ENCODE measurements at places on chromosomes 16 and 17.

DNA sequence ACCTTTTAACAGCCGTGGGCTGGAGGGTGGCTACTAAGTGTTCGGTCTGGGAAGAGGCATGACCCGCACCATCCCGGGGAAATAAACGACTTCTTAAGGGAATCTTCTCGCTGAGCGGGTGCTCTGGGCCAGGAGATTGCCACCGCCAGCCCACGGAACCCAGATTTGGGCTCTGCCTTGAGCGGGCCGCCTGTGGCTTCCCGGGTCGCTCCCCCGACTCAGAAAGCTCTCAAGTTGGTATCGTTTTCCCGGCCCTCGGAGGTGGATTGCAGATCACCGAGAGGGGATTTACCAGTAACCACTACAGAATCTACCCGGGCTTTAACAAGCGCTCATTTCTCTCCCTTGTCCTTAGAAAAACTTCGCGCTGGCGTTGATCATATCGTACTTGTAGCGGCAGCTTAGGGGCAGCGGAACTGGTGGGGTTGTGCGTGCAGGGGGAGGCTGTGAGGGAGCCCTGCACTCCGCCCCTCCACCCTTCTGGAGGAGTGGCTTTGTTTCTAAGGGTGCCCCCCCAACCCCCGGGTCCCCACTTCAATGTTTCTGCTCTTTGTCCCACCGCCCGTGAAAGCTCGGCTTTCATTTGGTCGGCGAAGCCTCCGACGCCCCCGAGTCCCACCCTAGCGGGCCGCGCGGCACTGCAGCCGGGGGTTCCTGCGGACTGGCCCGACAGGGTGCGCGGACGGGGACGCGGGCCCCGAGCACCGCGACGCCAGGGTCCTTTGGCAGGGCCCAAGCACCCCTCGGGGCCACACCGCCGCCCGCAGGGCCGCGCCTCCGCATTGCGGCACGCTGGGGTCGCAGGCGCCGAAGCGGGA lies 3.6 kb upstream of the CBX4 start:
- no peak for DNase-seq

DNA sequence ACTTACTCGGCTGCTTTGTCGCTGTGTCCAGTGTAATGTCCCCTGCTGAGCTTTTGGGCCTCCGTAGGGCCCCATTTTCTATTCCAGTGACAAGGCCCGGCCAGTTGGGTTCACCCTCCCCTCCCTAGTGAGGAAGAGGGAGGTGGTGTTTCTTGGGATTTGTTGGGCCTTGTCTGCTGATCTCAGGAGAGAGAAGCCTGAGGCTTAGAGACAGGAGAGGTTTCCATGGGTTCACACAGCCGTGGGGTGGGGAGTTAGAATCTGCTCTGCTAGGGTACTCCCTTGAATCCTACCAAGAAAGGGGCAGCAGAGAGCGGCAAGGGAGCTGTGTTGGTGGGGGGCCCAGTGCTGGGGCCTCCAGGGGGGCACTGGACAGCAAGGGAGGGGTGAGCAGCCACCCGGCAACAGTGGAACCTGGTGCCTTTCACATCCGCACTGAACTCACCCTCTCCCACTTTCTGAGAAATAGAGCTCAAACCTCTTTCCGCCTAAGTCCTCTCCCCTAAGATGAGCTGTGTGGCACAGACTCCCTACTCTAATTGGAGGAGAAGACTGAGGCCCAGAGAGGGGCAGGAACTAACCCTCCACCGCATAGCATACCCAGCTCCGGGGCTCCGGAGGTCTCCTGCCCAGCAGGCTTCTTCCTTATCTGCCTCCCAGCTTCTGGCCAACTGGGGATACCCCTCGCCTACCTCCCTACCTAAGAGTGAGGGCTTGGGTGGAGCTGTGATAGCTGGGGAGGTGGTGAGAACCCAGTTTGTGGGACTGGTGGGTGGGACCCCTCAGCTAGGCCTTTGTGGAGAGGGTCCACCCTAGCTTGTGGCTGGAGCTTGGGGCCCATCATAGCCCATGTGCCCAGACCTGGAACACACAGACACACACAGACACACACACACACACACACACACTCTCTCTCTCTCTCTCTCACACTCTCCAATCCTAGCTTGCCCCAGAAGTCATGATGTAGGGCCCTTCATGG lies 6.8 kb downstream of the TBKBP1 start:
- DNase-seq: no peak

- no peak for DNase-seq
Measured at GRCh38 chr17:63390090-63390489, 56.0 kb downstream of the CYB561 start.

GRCh38 chr17:4233668-4234258 lies 30.0 kb downstream of the ANKFY1 start:
- DNase-seq: no peak

DNA sequence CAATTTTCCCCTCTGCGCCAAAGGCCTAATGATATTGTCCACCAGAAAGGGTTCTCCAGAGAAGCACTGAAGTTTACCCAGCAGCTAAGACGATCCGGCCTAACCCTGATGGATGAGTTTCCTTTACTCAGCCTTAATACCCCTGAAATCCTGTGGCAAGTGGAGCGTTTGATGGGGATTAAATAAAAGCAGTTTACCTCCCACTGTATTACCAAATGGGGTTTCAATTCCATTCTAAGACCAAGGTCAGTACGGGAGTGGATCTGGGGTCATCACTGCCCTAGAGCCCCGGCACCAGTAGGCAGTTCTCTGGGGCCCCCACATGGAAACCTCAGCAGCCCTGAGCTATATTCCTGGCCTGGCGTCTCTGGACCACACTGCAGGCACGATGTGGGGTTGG lies 97.1 kb upstream of the NOL11 start:
- DNase-seq: no peak

- peak; percentile 80 for DNase-seq
Measured at GRCh38 chr17:79845601-79845949, 6.3 kb upstream of the CBX4 start.

DNA sequence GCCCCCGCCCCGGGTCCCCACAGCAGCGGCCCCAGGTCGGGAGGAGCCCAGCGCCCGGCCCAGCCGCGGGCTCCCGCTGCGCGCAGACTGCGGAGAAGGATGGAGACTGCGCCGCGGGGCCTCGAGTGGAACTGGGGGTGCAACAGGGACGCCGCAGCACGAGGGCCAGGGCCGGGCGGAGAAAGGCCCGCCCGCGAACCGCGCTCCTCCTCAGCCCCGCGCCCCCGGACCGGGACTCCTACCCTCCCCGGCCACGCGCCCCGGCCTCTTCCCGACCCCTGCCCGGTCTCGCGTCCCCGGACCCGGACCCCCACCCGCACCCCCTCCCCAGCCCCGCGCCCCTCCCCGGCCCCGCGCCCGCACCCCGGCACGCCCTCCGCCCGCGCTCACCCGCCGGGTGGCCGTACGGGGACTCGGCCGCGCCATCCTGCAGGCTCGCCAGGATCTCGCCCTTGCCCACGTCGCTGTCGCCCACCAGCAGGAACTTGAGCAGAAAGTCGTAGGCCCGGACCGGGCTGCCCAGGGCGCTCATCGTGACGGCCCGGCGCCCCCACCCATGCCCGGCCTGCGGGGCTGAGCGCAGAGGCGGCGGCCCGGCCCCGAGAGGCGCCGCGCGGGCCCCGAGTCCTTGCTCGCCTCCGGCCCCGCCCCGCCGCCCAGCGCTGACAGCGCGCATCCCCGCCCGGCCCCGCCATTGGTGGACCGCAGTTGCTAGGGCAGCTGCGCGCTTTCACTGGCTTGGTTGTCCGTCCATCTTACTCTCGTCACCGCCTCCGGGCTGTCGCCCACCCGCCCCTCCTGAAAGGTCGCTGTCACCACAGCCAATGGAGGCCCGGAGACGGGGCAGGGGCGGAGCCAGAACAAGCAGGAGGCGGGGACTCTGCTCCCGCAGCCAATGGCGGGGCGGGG lies at the start of gene RAB40B:
Gene RAB40B, minus strand, starts transcription at position 634 of the 909 bp plus-strand sequence. Its CDS starts 102 bp downstream, at position 532.
- peak; percentile 99 for DNase-seq

GRCh38 chr17:76343106-76343505 lies 10.6 kb downstream of the PRPSAP1 start:
- no peak for DNase-seq

DNA sequence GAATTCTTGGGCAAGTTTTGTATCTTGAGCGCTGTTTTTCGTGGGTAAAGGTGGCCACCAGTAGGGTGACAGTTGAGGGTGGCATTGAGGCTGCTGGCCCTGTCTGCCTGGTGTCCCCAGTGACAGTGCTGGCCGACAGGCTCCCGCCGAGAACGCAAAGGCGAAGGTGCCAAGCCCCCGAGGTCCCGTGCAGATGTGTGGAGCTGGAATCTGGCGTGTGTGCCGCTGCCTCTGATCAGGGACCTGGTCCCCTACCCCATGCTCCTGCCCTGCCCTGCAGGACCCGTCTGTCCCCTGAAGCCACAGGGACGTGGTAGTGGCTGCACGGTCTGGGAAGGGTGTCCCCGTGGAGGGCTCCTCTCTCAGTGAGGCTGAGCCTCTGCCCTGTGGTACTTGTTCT lies 3.5 kb downstream of the UBE2I start:
- no peak for DNase-seq

DNA sequence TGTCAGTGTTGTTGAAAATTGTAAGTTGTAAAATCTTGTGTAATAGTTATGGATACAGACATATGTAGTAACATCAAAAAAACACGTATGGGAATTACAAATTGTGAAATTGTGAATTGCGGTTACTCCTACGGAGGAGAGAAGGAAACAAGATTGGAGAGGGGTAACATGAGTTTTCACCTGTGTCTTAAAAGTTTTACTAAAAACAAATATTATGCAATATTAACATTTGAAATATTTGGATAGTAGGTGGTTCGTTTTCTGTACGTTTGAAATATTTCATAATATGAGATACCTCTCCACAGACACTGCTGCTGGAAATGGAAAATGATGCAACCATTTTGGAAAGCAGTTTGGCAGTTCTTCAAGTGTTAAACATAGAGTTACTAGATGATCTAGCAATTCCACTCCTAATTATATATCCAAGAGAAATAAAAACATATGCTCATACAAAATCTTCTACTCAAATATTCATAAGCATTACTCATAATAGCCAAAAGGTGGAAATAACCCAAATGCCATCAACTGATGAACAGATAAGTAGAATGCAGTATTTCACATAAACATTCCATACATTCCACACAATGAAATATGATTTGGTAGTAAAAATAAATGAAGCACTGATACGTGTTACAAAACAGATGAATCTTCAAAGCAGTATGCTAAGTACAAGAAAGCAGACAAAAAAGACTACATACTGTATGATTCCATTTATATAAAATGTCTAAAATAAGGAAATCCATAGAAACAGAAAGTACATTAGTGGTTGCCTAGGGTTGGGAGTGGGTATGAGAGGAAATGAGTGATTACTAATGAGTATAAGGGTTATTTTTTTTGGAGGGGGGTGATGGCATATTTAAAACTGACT lies 40.7 kb upstream of the ABCA10 start:
- peak; percentile 10 for DNase-seq

DNA sequence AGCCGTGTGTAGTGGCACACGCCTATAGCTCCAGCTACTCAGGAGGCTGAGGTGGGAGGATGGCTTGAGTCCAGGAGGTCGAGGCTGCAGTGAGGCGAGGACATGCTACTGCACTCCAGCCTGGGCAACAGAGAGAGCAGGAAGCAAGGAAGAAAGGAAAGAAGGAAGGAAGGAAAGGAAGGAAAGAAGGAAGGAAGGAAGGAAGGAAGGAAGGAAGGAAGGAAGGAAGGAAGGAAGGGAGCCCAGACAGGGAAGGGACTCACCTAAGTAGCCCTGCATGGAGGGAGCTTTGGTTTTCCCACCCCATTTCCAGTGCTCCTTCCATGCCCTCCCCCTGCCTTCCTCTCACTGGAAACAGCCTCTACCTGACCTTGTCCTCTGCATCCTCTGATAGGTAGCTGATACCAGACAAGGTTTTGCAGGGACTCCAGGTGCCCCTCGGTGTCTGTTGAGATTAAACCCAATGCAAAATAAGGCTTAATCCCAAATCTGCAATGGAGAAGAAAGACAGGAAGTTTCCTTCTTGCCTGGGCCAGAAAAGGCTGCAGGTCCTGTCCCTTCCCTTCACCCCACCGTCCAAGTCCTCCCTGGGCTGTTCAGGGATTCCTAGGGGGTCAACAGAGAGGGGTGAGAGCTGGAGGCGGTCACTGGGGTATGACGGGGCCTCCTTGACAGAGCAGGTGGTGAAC lies 21.5 kb upstream of the CA4 start:
- no peak for DNase-seq

DNA sequence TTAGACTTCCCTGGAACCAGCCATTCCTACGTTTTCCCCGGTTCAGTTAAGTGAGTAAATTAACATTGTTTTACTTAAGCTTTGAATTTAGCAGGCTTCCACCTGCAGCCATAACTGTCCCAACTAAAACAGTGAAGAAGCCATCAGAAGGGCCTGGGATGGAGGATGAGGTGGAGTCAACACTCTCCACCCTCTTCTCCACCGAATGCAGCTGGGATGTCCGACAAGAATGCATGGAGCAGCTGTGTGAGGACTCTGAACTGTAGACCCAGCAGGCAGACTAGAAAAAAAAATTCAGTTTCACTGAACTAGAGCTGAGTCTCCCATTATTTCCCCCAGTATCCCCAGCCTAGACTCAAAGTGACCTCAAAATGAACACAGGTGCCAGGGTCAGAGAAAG lies 114.8 kb downstream of the C16orf95 start:
- peak; percentile 54 for DNase-seq
